ENCODE measurements at places on chromosomes 7 and 10. TPM values are rescaled to one million over a fixed set of nuclear protein-coding genes. Genes with fewer than 3 reads are reported as not detected.

FAM107B gene
- 33.4 TPM for total RNA-seq

DNA sequence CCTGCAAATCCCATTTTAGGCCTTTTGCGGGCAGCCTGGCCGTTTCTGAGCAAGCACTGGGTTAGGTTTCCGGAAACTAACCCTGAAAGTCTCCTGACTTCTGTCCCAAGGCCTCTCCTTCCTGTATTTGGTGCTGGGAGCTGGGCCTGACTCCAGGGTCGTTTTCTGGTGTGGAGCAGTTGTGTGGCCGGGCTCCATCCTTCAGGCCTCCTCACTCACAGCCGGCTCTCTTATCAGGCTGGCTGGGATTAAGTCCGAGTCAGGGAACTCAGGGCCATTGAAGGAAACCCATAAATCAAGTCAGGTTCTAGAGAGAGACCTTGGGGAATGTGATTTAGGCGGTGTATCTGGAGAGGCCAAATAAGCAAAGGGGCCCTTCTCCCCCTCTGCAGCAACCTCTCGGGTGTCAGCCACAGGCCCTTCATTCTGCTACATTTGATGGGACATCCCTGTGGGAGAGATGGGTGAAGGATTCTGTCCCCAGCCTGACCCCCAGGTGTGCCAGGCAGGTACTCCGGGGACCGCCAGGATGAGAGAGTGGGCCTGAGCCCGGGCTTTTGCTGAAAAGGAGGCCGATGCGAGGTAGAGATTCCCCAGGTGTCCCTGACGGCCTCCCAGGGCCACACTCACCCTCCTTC, 3.3 kb downstream of the GATA3 start:
- DNase-seq, result no peak
- H3K27me3 ChIP-seq, result peaks cover 6% of the 10 kb centered on the region
- H3K36me3 ChIP-seq, result no peaks in the 10 kb centered on the region
- peaks cover 50% of the 10 kb centered on the region for H3K4me1 ChIP-seq
- peak overlapping the region; percentile 70 for H3K27ac ChIP-seq

DNA sequence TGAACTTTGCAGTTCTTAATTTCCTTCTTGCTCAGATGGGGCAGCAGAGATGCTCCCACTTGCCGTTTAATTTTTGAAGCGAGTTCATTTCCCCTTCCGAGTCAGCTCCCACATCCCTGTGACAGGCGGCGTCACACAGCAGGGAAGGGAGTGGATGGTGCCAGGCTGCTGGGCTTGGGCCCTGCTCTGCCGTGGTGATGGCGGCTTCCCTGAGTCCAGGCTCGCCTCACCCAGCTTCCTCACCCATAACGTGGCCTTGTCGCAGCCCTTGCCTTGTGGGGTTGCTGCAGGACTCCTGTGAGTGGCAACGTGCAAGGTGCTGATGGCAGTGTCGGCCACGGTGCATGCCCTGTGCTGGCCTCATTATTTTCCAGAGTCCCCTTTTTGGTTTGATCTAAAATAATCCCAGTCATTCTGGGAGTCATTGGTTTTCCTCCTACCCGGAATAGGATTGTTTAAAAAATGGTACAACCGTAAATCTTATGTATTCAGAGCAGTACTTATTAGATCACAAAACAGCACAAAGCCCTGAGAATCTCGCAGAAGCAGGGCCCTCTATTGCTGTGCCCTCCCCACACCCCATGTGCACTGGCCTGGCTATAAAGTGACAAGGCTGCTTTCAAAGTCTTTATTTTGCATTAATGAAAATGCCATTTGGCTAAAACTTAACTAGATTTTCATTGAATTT, 260.1 kb downstream of the WDR37 start:
- no peaks in the 10 kb centered on the region for H3K27me3 ChIP-seq
- no peak overlapping the region for H3K4me3 ChIP-seq
- no peaks in the 10 kb centered on the region for H3K4me1 ChIP-seq
- no peak for DNase-seq

VAX1 gene
- not detected for total RNA-seq

DNA sequence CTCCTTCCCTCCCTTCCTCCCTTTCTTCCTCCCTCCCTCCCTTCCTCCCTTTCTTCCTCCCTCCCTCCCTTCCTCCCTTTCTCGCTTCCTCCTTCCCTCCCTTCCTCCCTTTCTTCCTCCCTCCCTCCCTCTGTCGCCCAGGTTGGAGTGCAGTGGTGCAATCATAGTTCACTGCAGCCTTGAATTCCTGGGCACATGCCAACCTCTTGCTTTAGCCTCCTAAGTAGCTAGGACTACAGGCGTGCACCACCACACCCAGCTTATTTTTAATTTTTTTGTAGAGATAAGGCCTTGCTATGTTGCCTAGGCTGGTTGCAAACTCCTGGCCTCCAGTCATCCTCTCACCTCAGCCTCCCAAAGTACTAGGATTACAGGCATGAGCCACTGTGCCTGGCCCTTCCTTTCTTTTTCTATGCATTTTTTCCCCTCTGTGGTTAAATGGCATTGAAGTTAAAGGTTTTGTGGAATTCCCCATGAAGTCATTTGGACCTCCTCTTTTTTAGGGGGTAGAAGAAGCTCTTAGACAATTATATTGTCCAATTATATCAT, 9.6 kb downstream of the KLHDC10 start:
- no peaks in the 10 kb centered on the region for H3K36me3 ChIP-seq
- no peak for DNase-seq
- no peak overlapping the region for H3K27ac ChIP-seq
- peaks cover 20% of the 10 kb centered on the region for H3K4me1 ChIP-seq

- no peak overlapping the region for H3K27ac ChIP-seq
- no peak overlapping the region for H3K4me3 ChIP-seq
- H3K36me3 ChIP-seq, result no peaks in the 10 kb centered on the region
- H3K4me1 ChIP-seq, result peaks cover 5% of the 10 kb centered on the region
Measured at GRCh38 chr10:33112831-33113455, 154.9 kb upstream of the ITGB1 start.

- H3K27ac ChIP-seq, result no peak overlapping the region
- no peak overlapping the region for H3K4me3 ChIP-seq
- DNase-seq, result no peak
- no peaks in the 10 kb centered on the region for H3K36me3 ChIP-seq
- no peaks in the 10 kb centered on the region for H3K27me3 ChIP-seq
- H3K4me1 ChIP-seq, result no peaks in the 10 kb centered on the region
Measured at GRCh38 chr10:126290232-126290631, 98.0 kb downstream of the ADAM12 start.

- H3K27me3 ChIP-seq, result no peaks in the 10 kb centered on the region
- H3K36me3 ChIP-seq, result no peaks in the 10 kb centered on the region
- no peak overlapping the region for H3K27ac ChIP-seq
- H3K4me1 ChIP-seq, result peaks cover 39% of the 10 kb centered on the region
Measured at GRCh38 chr7:43653466-43653865, 70.6 kb downstream of the STK17A start.

Measured in vagina (tissue), 2 donors.